ENCODE measurements at places on chromosomes 4 and X.
A peak's percentile ranks its signal among the peaks of the same experiment; 100 is the strongest.

DNA sequence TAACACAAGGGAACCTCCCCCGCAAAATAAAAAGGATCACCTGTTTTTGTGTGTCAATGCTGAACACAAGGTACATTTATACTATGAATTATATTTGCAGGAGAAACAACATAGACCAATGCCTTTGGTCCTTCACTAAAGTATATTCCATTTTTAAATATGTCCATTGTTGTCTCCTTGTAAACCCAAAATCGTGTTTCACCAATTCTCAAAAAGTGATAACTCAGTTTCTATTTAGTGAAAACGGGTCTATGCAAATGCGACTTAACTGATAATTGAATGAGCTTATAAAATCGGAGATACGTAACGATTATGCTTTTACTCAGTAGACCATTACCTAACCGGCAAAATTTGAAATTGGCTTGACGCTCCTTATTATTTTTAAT lies 2.1 kb downstream of the BRWD3 start:
- DNase-seq, result no peak

- peak; percentile 23 for DNase-seq
These were observed 932.1 kb upstream of the SLIT2 start for GRCh38 chr4:19319607-19320006.

GRCh38 chr4:182829196-182829595 lies 88.0 kb downstream of the DCTD start:
- DNase-seq, result no peak

GRCh38 chrX:20500171-20500865 lies 233.6 kb upstream of the RPS6KA3 start:
- peak; percentile 11 for DNase-seq

GRCh38 chr4:138864961-138865720 lies 150.4 kb upstream of the NOCT start:
- DNase-seq, result no peak

GRCh38 chr4:140661550-140661949 lies 92.8 kb upstream of the UCP1 start:
- no peak for DNase-seq

GRCh38 chr4:62952366-62952765 lies 1456.9 kb downstream of the TECRL start:
- DNase-seq, result peak; percentile 17

DNA sequence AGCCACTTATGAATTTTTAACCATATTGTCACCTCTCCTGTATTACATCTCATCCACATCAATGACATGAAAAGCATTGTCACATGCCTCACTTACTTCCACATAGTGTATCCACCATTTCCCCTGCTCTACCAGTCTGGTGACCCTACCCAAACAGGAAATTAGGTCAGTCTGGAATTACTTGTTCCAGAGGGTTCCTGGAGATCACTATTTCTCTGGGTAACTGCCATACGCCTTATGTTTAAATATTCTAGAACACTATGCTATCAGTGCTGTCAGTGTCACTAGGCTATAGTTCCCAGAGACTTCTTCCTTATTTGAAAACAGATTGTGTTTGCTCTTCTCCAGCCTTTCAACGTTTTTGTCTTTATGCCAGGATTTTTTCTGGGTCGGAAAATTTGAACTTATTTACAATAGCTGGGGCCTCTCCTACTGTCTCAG lies 15.0 kb downstream of the SRPX2 start:
- no peak for DNase-seq

GRCh38 chr4:54961357-54961975 lies 163.9 kb downstream of the KDR start:
- DNase-seq, result peak; percentile 61

GRCh38 chr4:128682942-128683666 lies 126.4 kb upstream of the JADE1 start:
- DNase-seq, result peak; percentile 68

- DNase-seq, result no peak
These were observed 52.1 kb downstream of the CT47B1 start for GRCh38 chrX:120823556-120823955.

- DNase-seq, result no peak
These were observed 42.3 kb upstream of the CCSER1 start for GRCh38 chr4:90084967-90085295.

GRCh38 chr4:9988933-9989332 lies 32.4 kb downstream of the SLC2A9 start:
- no peak for DNase-seq

- DNase-seq, result peak; percentile 39
These were observed 101.9 kb upstream of the CCSER1 start for GRCh38 chr4:90025248-90025647.

- no peak for DNase-seq
These were observed 46.6 kb downstream of the CLOCK start for GRCh38 chr4:55500072-55500471.

DNA sequence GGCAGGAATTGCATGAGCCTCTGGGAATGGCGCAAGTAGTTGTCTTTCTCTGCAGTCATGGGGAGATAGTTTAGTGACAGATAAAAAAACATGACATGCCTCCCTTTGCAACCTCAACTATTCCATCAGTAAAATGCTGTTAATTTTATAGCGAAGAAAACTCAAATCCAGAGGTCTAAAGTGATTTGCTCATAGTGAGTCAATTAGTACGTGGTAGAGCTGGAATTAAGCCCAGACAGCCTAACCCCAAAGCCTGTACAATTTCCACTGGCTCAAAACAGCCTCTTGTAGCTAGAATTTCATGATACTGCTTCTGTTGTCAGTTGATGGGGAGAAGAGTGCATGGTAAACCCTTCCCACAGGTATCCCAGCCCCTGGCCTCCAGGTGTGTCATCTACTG lies 81.3 kb upstream of the TRPC5 start:
- DNase-seq, result no peak

- peak; percentile 45 for DNase-seq
These were observed 102.9 kb upstream of the PAQR3 start for GRCh38 chr4:79042079-79042674.

GRCh38 chr4:2606960-2607506 lies 70.6 kb downstream of the FAM193A start:
- DNase-seq, result no peak

DNA sequence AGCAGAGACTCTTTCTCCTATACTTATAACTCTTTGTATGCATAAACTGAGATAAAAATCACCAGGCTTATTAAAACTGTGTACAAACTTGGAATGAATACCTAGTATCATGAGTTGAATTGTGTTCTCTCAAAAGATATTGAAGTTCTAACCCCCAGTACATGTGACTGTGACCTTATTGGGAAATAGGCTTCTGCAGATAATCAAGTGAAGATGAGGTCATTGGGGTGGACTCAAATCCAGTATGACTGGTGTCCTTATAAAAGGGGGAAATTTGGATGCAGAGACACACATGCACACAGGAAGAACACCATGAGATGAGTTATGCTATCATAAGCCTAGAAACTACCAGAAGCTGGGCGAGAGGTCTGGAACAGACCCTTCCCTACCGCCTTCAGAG lies 26.2 kb downstream of the ZNF827 start:
- DNase-seq, result no peak

DNA sequence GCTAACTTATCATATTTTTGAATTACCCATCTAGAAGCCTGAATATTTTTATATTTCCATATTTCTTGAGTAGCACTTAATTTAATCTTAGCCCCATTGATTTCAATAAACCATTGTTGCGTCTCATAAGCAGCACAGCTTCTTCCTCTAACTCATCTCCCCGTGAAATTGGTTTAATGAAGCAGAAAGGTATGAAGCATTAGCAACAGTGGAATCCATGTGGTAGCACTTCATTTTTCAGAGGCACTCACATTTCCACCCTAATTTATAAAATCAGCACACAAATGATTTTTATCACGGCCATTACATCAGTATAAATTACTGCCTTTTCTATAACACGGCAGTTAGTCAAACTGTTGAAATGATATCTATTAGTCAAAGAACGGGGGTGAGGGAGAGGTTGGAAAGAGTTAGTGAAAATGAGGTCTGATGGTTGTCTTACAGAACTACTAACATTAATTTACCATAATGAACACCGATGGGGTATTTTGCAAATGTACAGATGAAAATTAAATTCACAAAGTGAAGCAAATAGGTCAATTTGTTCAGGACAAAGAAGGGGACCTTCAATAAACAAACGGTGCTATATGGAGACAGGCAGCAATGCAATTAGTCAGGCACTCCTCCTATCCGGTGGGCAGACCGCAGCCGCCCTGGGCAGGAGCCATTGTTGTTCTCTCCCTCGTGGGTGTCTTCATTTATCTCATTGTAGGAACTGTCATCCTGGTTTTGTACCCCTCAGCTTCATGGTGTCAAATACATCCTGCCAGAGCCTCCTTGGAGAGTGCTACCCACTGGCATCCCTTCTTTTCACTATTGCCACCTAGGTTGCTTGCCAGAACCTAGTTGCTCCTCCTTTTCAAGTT lies 205.7 kb downstream of the SOX3 start:
- DNase-seq, result no peak

- DNase-seq, result no peak
These were observed 165.1 kb upstream of the PPP3CA start for GRCh38 chr4:101512416-101512815.

GRCh38 chrX:132689612-132690563 lies 201.1 kb upstream of the MBNL3 start:
- DNase-seq, result no peak

DNA sequence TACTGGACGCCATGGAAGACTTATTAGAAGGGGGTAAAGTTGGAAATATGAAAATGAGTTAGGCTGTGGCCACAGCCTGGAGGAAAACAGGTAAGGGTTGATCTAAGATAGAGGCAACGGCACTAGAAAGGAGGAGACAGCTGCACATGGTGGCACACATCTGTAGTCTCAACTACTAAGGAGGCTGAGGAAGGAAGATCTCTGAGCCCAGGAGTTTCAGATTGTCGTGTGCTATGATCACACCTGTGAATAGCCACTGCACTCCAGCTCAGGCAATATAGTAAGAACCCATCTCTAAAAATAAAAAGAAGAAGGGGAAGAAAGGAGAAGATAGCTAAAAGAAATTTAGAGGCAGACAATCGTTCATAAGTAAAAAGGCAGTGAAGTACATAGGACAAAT lies 87.8 kb upstream of the SORBS2 start:
- DNase-seq, result no peak

DNA sequence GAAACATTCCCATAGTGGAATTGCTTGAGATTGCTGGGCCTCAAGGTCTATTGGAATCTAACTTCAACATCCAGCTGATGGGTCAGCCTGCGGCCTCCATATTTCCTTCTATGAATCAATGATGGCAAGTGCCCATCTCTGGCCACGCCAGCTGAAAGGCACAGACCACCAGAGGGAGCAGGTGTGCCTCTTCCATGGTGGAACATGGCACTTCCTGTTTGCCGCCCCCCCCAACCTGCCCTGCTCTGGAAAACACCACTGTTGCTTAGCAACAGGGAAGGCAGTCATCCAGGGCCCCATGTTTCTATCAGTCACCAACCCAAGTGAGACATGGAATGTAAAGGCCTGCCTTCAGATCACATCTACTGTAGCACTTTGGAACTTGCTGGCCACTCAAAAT lies 11.6 kb downstream of the PAGE4 start:
- peak; percentile 86 for DNase-seq

DNA sequence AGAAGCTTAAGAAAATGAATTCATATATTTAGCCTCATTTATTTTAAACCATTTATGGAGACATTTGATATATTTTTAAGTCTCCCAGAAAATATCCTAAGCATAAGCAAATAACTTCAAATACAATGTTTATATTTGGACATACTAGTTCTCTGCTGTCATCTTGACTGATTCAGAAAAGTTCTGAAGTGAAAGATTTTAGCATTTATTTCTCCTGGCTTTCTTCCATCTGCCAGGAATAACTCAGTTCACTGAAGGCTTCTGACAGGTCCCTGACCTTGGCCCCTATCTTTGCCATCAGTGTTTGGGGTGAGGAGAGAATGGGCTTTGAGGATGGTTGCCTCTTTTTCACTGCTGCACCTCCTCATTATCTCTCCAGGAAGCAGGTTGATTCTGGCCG lies 115.7 kb downstream of the SLIT2 start:
- no peak for DNase-seq

DNA sequence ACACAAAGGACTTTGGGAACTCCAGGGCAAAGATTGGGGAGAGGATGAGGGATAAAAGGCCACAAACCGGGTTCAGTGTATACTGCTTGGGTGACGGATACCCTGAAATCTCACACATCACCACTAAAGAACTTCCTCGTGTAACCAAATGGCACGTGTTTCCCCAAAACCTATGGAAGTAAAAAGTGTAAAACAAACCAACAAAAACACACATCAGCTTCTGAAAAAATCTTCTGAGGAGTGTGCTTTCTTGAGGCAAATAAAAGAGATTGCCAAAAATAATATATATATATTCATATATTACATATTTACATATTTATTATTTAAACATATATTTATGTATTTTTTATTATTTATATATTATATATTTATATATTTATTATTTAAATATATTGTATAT lies 3.9 kb downstream of the P2RY8 start:
- DNase-seq, result no peak

DNA sequence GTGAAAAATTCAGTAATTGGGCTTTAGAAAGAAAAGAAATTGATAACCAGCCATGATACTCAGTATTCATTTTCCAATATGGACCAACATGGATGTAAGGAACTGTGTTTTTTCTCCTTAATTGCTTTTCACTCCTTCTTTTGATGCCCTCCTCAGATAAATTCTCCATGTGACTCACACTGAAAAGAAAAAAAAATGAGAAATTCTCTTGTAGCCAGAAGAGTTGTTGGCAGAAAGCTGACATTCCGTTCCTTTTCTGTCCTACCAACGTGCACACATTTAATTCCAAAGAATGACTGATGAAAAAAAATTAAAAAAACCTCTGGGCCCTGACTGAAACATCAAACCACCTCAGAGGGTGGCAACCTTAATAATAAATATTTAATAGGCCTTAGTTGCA lies 153.1 kb downstream of the AMELX start:
- DNase-seq, result no peak

Data from GM23338 (cell line).